ENCODE measurements at places on chromosomes 2 and 18.

GRCh38 chr2:30731706-30732105 lies 75.5 kb downstream of the CAPN13 start:
- DNase-seq: no peak

DNA sequence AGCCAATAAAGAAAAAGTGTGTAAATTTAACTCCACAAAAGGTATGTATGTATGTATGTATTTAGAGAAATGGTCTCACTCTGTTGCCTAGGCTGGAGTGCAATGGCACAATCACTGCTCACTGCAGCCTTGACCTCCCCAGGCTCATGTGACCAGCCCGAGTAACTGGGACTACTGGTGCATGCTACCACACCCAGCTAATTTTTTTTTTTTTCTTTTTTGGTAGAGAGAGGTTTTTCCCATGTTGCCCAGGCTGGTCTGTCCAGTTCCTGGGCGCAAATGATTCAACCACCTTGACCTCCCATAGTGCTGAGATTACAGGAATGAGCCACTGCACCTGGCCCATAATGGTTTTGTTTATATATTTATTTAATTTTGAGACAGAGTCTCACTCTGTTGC lies 67.1 kb downstream of the CERKL start:
- DNase-seq: no peak

DNA sequence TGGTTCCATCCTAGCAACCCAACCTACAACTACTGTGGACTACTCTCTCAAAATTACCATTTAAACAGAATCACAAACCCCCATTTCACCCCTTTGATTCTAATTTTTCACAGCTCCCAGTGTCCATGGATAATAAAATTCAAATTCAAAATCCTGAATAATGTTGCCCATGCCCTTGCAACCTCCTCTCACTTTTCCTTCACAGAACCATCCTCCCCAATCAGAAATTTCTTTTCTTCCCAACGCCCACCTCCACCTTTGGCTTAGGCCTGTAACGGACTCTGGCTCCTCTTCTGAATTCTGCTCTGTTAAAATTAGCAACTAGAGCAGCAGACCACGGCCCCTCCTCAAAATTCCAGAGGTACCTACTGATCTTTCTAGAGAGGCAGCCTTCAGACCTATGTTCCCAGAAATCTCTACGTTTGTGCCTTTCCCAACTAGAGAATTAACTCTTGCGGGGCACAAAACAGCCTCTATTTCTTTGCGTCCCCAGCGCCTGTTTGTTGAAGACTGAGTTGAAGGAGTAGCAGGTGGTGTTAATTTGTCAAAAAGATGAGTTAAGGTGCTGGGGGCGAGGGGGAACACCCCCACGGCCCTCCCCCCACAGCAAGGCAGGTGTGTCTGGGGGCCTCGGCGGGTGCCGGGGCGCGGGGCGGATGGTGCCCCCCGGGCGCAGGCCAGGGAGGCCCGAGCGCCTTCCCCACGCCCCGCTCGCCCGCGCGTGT lies 428 bp upstream of the MAP3K20 start:
- DNase-seq: no peak

- DNase-seq: no peak
These were observed 726.0 kb upstream of the RAB6C start for GRCh38 chr2:129253461-129253812.

DNA sequence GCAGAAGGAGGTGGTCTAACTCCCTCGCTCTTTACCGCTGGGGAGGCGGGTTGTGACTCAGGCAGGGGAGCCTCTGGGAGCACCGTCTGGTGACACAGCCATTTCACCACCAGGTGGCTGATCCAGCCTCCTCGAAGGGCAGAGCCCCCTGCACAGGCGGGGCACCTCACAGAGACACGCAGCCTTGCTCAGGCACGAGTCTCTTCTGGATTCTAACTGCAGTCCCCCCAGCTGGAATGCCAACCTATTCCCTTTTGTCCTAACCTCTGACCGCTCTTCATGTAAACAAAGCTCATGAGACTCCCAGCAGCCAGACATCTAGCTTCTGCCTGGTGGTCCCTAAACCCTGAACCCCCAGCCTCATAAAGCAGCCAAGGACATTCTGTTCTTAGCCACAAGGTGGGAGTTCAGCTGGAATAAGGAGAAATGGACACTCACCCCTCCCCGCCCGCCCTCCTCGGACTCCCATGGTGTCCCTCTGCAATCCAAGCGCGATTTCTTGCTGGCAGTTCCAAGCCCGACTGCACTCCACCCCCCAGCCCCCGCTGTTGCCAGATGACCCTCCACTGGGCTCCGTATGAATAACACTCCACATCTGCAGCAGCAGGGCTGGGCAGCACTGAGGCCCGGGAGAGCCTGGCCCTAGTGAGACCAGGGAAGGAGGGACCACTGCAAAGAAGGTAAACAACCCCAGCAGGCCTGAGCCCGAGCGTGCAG lies 84.3 kb downstream of the TNS1 start:
- DNase-seq: no peak

DNA sequence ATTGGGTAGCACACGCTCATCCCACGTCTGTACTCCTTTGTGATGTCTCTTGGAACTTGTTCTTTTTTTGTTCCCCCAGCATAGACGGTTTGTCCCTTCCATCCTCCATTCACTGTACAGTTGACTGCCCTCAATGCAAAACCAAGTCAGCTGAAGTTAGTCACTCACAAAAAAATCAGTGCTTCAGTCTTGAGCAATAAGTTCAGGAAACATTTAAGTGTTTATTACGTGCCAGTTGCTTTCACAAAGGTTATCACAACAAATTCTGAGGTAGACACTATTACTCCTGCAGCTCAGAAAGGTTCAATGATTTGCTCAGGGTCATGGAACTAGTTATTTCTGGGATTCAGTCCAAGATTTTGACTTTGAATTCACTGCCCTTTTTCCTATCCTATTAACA lies 102.2 kb downstream of the PDE1A start:
- no peak for DNase-seq

GRCh38 chr2:141041281-141041680 lies 1089.5 kb downstream of the LRP1B start:
- no peak for DNase-seq

GRCh38 chr2:45184606-45185005 lies 175.4 kb upstream of the SIX2 start:
- no peak for DNase-seq

DNA sequence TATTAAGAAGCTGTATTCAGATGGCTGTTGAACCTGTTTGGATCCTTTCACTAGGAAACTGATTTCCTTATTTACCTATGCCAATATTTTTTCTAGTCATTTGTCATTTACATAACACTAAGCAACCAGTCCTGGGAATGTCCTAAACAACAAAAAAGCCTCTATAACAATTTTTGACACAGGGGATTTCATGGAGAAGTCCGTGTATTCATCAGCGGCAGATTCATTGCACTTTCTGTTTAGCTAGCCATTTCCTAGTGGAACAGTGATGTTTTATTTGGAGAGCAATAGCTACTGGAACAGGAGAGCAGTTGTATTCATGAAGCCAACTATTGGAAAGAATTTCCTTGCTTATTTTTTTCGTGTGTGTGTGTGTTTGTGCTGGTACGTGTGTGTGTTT lies 604.3 kb upstream of the POU3F3 start:
- DNase-seq: no peak

DNA sequence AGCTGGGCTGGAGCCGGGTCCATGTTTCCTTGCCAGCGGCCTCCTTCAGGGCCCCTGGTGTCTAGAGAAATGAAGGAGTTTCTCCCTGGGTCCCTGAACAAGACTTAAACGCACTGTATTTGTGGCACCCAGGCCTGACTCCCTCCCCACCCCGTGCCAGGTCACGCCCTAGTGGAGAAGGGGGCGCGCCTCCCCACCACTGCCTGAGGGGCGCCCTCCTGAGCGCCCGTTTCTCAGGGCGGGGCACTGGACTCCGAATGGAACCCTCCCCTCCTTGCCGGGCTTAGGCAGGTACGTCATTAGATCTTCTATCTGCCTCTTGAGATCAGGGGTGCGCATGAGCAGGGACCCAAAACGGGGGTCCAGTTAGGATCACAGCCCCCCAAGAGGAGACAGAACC lies 16.3 kb downstream of the ODC1 start:
- no peak for DNase-seq

GRCh38 chr2:62663411-62663810 lies 42.1 kb upstream of the EHBP1 start:
- DNase-seq: no peak

- no peak for DNase-seq
These were observed 82.4 kb upstream of the PELI1 start for GRCh38 chr2:64226611-64227010.

- no peak for DNase-seq
These were observed 1.4 kb upstream of the FAM110C start for GRCh38 chr2:47737-48136.

Measured in memory B cell (primary cell).